ENCODE measurements at places on chromosomes 12 and 14. TPM values are rescaled to one million over a fixed set of nuclear protein-coding genes. Genes with fewer than 3 reads are reported as not detected.

The IL26 gene
- not detected for total RNA-seq

The FAM181A gene
- total RNA-seq = 0.74 TPM

The COL2A1 gene
- total RNA-seq = 0.74 TPM

The OR4E2 gene
- not detected for total RNA-seq

The RAB3IP gene
- 25.8 TPM for total RNA-seq

The SLC25A21 gene
- 0.25 TPM for total RNA-seq

The PIWIL1 gene
- not detected for total RNA-seq

The EAPP gene
- total RNA-seq = 44.5 TPM

The CD69 gene
- total RNA-seq = 0.25 TPM

Measured in temporal lobe (tissue), 4 donors.